RWPE1 (cell line): ENCODE measurements at places on chromosomes 1 and 21.

GRCh38 chr1:1148061-1148460 lies 25.6 kb upstream of the TTLL10 start:
- no peak for DNase-seq

DNA sequence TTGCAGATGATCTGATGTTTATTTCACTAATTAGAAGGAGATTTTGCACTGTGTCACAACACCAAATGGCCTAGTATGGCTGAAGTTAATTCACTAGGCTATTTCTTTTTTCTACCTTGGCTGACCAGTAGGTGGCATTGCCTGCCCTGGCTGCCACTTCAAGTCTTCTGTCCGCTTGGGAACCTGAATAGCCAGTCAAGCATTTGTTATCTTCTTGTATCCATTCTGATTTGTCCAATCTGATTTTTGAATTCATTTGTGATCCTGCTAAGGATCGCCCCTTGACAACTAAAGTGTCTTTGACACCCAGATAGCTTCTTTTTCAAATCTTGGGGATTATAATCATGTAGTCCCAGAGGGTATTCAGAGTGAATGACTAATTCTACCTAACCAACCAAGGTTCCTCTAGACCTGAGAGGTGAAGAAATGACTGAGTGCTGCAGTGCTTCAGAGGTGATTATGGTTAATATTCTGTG lies 99.4 kb downstream of the GIPC2 start:
- DNase-seq, result peak; percentile 62

GRCh38 chr21:37208741-37209225 lies 58.4 kb downstream of the VPS26C start:
- no peak for DNase-seq

- DNase-seq, result peak; percentile 87
Observed at GRCh38 chr1:151988405-151988923, 5.2 kb downstream of the S100A10 start.

DNA sequence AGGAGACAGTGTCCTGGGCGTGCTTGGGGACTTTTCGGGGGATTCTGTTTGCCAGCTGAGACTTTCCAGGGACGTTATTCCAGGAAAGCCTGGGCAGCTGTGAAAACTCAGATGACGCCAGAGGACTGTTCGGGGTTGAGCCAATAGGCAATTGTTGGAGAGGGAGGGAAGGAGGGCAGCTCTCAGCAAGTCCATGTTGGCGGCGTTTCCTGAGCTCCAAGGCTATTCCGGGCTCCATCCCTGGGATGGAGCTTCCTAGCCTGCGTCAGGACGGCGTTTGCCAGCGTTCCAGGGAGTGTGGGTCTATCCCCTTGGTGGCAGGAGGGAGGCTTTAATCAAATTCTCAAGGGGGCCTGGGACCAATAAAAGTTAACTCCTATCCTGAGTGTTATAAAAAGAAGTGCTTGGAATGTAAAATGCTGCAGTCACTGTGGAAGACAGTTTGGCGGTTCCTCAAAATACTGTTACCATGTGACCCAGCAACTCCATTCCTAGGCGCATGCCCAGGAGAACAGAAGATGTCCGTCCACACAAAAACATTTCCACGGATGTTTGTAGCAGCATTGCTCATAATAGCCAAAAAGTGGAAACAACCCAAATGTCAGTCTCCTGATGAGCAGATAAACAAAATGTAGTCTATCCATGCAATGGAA lies 15.2 kb downstream of the SLC27A3 start:
- no peak for DNase-seq

- DNase-seq, result no peak
Observed at GRCh38 chr1:32765570-32766327, 51.4 kb downstream of the YARS1 start.

- DNase-seq, result peak; percentile 90
Observed at GRCh38 chr1:221439008-221439746, 302.7 kb downstream of the DUSP10 start.

- DNase-seq, result no peak
Observed at GRCh38 chr1:74480068-74480467, 32.3 kb downstream of the LRRC53 start.

GRCh38 chr1:50822035-50822776 lies 137.9 kb downstream of the FAF1 start:
- no peak for DNase-seq

GRCh38 chr21:45335761-45336534 lies 48.3 kb upstream of the POFUT2 start:
- DNase-seq, result no peak

GRCh38 chr1:94876362-94876761 lies 50.5 kb downstream of the CNN3 start:
- peak; percentile 41 for DNase-seq

GRCh38 chr21:42038826-42039425 lies 28.8 kb upstream of the ZBTB21 start:
- no peak for DNase-seq

DNA sequence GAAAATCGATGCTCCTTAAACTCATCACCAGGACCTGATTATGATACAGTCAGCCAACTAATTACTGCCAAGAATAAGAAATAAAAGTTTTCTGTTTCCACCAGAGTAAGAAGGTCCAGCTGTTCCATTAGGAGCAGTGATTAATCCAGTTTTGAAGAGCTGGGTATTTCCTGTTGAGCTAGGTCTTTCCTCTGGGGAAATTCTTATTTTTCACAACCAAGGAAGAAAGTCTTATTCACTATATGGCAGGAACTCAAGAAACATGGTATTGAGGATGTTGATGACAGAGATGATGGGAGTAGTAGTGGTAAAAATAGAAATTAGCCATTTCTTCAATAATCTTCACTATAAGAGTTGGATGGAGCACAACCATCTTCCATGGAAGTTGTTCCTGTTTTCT lies 374.6 kb upstream of the RUNX1 start:
- no peak for DNase-seq

DNA sequence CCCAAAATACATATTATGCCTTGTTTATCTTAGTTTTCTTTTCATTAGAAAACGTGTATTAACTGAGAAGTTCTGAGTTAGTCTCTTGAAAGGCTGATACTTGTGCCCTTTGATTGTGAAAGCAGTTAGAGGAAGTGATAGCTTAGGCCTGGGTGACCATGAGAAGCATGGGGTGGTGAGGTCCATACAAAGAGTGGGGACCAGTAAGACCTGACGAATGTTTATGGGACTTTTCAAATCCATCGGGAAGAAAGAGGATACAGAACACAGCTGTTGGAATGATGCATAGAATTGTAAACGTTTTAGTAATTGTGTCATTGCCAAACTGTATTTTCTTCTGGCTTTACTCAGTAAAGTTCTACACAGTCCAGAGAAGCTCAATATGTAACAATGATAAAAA lies 259.8 kb downstream of the LMO4 start:
- DNase-seq, result no peak

DNA sequence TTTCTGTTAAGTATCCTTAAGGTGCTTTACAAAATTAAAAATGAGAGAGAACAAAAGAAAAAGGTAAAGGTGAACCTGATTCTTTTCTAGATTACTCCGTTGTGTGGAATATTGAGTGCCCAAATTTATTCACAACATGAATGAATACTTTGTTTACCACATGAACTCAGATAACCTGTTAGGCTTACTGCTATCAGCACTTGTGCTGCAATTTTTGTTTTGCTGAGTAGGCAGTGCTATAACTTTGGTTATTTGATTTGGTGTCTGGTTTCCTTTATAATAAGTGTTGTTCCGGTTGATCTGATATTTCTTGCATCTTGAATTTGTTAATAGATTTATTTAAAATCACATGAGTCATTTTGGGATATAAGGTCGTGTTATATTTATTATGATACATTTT lies 195.9 kb downstream of the NEGR1 start:
- no peak for DNase-seq

DNA sequence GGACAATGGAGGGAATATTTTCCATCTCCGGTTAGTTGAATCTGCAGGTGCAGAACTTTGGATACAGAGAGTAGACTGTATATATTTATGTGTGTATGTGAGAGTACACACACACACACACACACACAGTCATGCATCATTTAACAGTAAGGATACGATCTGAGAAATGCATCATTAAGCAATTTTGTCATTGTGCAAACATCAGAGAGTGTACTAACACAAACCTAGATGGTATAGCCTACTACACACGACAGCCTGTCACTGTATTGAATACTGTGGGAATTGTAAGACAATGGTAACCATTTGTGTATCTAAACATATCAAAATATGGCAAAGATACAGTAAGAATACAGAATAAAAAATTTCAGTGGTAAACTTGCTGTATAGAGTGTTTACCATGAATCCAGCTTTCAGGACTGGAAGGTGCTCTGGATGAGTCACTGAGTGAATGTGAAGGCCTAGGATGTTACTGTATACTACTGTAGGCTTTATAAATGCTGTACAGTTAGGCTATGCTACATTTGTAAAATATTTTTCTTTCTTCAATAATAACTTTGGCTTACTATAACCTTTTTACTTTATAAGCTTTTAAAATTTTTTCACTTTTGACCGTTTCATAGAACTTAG lies 138.5 kb downstream of the ZZZ3 start:
- DNase-seq, result no peak

DNA sequence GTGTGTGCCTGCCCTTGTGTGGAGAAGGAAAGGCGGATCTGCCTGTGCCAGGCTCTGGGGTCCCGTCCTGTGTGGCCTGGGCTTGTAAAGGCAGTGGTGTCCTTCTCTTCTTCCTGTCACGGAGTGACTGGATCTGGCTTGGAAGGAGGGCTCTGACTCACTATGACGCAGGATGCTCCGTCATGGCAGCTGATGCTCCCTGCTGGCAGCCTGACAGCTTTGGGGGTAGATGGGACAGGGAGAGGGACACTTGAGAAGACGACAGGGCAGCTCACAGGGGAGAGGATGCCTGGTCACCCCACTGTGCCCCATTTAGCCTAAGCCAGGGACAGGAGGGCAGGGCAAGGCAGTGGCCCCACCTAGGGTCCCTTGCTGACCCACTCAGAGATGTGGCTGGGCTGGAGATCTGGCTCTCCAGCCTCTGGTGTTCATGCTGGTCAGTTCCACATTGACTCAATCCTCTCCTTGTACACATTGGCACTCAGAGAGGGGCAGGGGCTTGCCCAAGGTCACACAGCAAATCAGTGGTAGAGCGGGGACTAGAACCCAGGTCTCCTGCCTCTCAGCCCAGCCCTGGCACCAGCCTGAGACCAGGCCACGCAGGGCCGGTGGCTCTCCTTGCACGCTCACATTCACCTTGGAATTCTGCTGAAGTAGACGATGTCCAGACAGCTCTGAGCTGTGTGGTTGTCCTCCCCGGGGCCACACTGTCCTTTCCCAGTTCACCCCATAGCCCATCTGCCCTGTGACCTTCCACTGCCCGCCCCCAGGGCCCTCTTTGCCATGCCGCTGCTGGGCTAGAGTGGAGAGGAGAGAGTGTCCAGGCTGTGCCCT lies 2.8 kb upstream of the FAM131C start:
- DNase-seq, result peak; percentile 85

- no peak for DNase-seq
Observed at GRCh38 chr1:32052887-32053286, 19.9 kb upstream of the TMEM39B start.

- no peak for DNase-seq
Observed at GRCh38 chr1:205064301-205064700, 20.0 kb downstream of the TMEM81 start.

- DNase-seq, result no peak
Observed at GRCh38 chr1:94501935-94502334, 39.6 kb downstream of the F3 start.

GRCh38 chr1:200034761-200035396 lies 7.4 kb downstream of the NR5A2 start:
- DNase-seq, result peak; percentile 67

DNA sequence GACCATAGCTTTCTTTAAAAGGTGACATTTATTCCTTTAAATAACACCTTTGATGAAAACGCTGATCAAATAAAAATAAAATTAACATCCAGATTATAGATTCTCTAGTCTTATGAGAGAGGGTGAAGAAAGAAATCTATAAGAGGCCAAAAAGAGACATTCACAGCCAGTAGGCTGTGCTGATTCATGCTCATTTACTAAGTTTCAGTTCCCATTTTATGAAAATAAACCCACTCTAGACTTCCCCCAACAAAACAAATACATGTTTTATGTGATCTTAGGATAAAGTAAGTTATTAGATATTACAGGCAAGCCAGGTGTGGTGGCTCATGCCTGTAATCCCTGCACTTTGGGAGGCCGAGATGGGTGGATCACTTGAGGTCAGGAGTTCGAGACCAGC lies 21.1 kb downstream of the ESRRG start:
- DNase-seq, result no peak

GRCh38 chr1:206524739-206525364 lies 17.5 kb downstream of the RASSF5 start:
- DNase-seq, result peak; percentile 91

DNA sequence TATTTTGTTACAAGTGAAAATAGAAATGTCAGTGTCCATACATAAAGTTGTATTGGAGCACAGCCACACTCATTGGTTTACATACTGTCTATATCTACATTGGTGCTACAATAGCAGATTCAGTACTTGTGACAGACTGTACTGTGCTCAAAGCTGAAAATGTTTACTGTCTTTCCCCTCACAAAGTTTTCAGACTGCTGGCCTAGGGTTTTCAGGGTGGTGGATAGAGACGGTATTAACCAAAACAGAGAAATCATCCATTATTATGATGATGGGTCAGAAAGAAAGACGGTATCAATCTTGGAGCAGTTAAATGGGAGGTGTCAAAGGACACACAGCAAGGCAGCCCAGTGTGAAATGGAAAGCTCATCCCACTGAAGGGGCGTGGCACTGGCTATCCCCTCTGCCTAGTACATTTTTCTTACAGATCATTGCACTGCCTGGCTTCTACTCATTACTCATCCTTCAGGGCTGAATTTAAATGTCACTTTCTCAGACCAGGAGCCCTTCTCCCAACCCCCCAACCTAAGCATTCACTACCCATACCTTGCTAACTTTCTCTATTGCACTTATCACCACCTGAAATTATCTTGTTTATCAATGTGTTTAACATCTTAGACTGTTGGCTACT lies 10.2 kb downstream of the JAK1 start:
- DNase-seq, result peak; percentile 33

- DNase-seq, result no peak
Observed at GRCh38 chr1:88943241-88943640, 49.2 kb downstream of the KYAT3 start.

DNA sequence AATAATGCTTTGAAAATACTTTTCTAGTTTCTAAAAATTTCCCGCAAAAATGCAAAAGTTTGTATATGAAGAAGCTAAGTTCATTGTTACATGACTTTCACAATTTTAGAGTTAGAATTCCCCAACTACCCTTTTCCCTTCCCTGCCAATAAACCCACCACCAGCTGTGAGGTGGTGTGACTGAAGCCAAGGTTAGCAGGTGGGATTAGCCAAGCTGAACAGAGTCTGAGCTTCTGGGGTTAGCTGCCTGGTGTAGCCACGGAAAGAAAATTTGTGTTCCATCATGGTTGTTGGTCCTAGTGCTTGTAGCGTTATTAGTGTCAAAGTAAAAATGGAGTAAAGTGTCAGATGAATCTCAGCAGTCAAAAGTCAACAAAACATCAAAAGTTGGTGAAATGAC lies 110.9 kb downstream of the ASTN1 start:
- DNase-seq, result no peak

GRCh38 chr1:202280595-202280994 lies 61.1 kb downstream of the UBE2T start:
- no peak for DNase-seq

DNA sequence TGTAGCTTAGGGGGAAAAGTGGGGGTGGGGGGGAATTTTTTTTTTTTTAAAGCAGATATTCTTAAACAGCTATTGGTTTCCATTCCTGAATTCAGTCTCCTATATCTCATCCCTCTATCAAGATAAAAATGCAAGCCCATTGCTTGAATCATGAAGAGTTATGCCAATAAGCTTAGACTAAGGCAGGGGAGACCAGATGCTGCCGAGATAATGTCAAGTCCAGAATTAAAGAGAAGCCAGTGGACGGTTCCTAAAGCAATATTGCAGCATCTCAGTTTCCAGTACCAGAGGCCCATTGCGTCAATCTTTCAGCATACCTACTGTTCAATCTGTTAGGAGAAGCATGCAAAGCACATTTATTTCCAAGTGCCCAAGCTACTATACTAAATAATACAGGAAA lies 309.4 kb downstream of the BARHL2 start:
- DNase-seq, result no peak
